Fibroblast of the conjunctiva (primary cell): ENCODE measurements at places on chromosomes 11 and 22.

GRCh38 chr11:32870676-32871075, 21.9 kb upstream of the QSER1 start:
- no peak for DNase-seq

- no peak for DNase-seq
Measured at GRCh38 chr11:121792185-121792584, 323.8 kb downstream of the BLID start.

GRCh38 chr11:59767225-59767611, 12.0 kb downstream of the STX3 start:
- DNase-seq: no peak

- no peak for DNase-seq
Measured at GRCh38 chr11:105357764-105358163, 218.2 kb upstream of the CARD18 start.

DNA sequence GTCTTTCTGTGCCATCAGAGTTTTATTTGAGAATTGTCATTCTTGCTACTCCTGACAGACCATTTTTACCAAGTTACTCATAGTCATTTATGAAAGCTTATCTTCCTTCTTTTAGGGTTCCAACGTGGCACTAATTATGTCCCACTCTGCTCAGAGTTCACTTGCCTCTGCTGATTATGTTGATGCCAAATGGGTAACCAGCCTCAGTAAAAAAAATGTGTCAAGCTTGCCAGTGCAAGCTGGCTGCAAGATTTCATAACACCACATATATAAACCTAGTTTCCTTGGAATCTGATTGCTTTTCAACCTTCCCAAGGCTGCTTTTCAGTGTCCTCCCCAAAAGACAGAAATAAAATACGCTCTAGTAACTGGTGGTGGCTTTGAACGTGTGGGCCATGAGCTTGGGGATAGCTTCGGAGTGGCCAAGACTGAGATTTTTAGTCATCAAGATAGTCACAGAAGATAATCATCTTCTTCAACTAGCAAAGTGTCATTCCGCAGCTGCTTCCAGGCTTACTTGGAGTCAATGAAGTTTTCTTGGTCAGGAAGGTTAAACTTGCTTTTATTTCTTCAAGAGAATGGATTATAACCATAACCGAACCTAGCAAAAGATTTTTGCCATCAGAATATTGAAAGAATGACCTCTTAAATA, 29.5 kb upstream of the APOA1 start:
- no peak for DNase-seq

DNA sequence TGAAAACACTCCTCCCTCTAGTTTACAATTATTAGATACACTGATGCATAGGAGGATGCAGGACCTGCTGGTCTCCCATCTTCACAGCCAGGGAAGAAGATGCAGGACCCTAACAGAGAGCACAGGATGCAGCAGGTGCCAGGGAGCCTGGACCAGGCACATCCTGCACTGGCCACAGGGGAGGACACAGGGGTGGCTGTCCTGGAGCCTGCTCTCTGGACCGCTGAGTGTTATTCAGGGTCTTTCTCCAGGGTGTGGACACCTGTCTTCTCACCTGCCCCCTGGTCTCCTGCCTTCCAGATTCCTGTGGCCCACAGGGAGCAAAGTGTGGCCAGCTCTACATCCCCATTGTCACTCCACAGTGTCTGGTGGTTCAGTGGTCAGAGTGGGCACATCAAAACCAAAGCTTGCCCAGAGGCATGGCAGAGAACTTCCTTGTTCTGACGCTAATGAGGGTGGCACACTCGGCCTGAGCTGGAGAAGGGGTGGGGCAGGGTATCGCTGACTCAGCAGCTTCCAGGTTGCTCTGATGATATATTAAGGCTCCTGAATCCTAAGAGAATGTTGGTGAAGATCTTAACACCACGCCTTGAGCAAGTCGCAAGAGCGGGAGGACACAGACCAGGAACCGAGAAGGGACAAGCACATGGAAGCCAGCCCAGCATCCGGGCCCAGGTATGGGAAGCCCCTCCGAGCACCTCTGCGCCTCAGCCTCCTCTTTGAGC, at the start of gene APOBEC3A:
TSS of gene APOBEC3A (plus strand) at position 564 of the 725 bp plus-strand sequence. CDS start at position 647, 83 bp downstream.
- DNase-seq: no peak

GRCh38 chr22:28670161-28670560, 9.5 kb downstream of the TTC28 start:
- DNase-seq: no peak

DNA sequence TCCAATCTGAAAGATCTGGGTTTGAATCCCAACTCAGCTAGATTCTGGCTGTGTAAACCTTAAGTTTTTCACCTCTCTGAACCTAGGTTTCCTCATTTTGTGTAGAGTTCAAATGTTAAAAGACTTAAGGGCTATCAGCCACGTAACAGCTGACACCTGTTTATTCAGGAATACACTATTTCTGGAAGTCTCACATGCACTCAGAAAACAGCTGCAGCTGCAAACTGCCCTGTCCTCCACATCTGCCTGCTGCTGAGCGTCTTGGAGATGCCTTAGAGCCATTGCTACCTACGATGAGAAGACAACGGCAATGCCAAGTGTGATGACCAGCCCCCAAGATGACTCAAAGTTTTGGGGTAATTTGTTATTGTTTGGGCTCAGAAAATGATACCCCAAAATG, 6.7 kb upstream of the TRIM44 start:
- DNase-seq: no peak

GRCh38 chr11:79362821-79363220, 78.0 kb downstream of the TENM4 start:
- DNase-seq: no peak

GRCh38 chr11:113384551-113384950, 3.0 kb upstream of the ANKK1 start:
- peak; percentile 39 for DNase-seq

DNA sequence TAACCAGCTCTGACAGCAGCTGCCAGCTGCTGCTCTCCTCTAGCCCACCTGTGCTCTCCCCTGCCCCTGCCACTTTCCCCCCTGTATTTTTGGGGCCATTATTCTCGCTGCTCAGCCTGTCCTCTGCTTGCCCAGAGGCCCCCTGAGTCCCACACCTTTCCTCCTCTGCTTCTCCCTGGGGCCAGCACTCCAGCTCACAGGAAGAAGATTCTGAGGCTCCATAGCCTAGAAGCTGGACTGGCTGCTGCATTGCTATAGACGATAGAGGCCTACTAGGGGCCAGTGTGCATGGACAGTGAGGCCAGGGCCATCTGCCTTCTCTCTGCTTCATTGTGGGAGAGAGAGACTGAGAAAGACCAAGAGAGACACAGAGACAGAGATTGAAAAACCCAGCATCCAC, 679 bp downstream of the OMP start:
- DNase-seq: no peak

DNA sequence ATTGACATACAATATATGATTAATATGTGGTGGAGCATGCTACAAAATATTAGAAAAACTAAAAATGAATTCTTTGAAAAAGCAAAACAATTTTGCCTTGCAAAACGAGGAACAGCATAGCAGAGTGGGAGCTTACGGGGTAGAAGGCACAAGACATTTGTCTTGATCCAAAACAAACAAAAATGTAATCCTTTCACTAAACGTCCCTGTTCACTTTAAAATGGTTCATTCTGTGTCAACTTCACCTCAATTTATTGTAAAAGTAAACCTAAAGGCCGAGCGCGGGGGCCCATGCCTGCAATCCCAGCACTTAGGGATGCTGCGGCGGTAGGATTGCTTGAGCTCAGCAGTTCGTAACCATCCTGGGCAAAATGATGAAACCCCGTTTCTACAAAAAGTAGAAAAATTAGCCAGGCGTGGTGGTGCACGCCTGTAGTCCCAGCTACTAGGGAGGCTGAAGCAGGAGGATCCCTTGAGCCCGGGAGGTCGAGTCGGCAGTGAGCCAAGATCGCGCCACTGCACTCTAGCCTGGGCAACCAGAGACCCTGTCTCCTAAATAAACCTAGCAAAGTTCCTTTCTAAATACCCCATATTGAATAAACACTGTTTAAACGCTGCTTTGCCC, 2.0 kb downstream of the PRDM10 start:
- DNase-seq: no peak

DNA sequence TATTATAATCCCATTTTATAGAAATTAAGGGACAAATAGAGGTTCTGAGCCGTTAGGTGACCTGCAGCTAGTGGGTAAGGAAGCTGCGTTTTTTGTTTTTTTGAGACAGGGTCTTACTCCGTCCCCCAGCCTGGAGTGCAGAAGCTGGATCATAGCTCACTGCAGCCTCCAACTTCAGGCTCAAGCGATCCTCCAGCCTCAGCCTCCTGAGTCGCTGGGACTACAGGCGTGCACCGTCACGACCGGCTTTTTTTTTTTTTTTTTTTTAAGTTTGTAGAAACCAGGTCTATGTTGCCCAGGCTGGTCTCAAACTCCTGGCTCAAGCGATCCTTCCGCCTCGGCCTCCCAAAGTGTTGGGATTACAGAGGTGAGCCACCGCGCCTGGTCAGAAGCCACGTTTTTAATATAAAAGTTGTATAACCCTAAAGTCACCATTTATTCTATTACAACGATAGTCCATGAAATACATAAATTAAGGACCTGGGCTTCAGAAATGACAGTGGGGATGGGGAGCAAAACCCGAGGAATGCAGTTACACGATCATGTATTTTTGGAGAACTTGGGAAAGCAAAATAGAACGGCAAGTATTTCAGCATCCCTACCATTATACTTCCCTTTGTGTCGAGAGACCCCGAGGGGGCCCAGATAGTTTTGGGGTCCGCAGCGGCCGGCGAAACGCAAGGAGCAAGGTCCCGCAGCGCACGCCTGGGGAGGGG, 638 bp downstream of the SAAL1 start:
- DNase-seq: no peak

- no peak for DNase-seq
Measured at GRCh38 chr22:36758792-36759271, 17.1 kb downstream of the IFT27 start.

GRCh38 chr11:22828373-22828772, 1.2 kb downstream of the SVIP start:
- DNase-seq: no peak

DNA sequence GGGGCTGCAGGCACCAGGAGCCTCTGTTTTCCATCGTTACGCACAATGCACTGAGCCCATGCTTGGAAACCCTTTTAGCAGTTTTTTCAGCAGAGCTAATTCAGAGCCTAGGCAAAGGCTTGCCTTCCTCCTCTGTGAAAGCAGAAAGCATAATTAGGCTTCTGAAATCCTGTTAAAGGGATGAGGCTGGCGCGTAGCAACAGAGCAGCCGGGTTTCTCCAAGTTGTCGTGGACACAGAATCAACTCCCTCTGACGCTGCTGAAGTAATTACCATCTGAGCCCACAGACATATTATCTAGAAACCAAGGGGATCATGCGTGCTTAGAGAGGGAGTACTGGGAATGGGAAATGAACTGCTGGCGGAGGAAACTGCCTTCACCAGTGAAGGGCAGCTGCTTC, 85.4 kb downstream of the MYO18B start:
- no peak for DNase-seq

GRCh38 chr11:76166314-76166713, 40.0 kb downstream of the WNT11 start:
- DNase-seq: no peak

DNA sequence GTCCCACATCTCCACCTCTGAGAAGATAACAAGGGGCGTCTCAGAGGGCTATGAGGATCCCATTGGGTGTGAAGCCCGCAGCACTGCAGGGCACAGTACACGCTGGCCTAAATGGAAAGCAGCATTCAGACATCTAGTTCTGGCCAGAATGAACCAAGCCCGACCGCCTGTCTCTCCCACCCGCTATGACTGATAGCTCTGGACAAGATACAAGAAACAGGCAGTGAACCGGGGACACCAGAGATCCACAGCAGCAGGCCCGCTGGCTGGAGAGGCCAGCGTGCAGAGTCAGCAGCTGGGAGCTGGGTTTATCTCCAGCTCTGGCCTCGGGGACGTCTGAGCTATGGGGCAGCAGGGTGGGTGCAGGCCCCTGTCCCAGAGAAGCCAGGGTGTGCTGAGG, 9.6 kb downstream of the CERK start:
- no peak for DNase-seq

DNA sequence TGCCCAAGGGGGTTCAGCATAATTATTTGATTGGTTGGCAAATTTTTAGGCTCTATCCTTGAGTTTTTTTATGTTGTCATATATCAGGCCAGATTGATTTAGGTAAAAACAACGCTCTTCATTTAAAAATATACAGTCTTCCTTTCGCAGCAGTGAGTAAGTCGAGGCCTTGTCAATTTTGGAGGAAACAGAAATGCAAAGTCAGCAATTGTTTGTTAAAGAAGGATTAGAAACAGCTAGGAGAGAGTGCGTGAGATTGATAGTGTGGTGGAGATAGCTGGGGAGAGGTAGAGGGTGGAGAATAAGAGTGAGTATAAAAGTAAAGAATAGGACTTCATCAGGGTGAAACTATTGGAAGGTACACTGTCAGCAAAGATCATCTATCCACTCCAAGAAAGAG, 830.8 kb downstream of the LUZP2 start:
- DNase-seq: no peak

DNA sequence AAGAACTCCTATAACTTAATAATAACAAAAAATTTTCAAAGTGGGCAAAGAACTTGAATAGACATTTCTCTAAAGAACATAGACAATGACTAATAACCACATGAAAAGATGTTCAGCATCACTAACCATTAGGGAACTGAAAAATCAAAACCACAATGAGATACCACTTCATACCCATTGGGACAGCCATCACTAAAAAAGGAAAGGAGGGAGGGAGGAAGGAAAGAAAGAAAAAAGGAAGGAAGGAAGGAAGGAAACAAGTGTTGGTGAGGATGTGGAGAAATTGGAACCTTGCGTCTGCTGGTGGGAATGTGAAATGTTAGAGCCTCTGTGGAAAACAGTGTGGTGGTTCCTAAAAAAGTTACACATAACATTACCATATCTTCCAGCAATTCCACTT, 55.8 kb downstream of the MS4A13 start:
- DNase-seq: no peak

DNA sequence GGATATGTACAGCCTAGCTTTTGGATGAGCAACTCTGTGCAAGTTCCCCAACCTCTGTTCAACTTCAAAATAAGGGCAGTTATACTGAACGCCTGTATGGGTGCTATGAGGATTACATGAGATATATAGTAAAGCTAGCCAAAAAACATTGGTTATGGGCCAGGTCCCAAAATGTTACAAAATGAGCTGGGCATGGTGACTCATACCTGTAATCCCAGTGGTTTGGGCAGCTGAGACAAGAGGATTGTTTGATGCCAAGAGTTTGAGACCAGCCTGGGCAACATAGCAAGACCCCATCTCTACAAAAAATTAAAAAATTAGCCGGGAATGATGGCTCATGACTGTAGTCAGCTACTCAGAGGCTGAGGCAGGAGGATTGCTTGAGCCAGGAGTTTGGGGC, 118.4 kb downstream of the TEAD1 start:
- DNase-seq: peak; percentile 60

- no peak for DNase-seq
Measured at GRCh38 chr22:30572210-30572609, 2.3 kb downstream of the GAL3ST1 start.

- DNase-seq: no peak
Measured at GRCh38 chr11:2318707-2319106, 16.9 kb downstream of the TSPAN32 start.
